ENCODE measurements at places on chromosomes 4 and X. TPM values are rescaled to one million over a fixed set of nuclear protein-coding genes. Genes with fewer than 3 reads are reported as not detected.

The AMTN gene
- not detected for total RNA-seq

The DAPP1 gene
- 24.5 TPM for total RNA-seq

DNA sequence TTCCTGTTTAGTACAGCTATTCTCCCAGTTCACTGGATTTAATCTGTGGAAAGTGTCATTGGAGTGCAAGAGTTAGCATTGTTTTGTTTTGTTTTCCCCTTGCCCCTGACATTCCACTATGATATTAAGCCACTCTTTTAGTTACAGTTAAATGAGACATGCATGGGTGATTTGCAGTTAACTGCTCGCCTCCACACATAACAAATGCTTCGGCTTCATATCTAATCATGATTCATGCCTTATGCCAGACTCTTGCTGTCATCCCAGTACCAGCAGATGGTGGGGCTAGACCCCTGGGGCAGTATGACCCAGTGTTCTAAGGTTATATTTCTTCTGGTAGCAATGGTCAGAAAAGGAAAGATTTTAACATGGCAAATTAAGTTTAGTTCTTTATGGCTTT is 80.1 kb downstream of the RAP1GDS1 start:
- no peak for DNase-seq
- H3K4me3 ChIP-seq = no peak overlapping the region
- no peaks in the 10 kb centered on the region for H3K27me3 ChIP-seq
- no peaks in the 10 kb centered on the region for H3K4me1 ChIP-seq
- H3K27ac ChIP-seq = no peak overlapping the region

The GLRA3 gene
- not detected for total RNA-seq

GRCh38 chr4:115233600-115233999 is 120.2 kb upstream of the NDST4 start:
- DNase-seq = no peak
- no peak overlapping the region for H3K4me3 ChIP-seq
- H3K27ac ChIP-seq = no peak overlapping the region
- H3K4me1 ChIP-seq = peaks cover 9% of the 10 kb centered on the region
- no peaks in the 10 kb centered on the region for H3K27me3 ChIP-seq
- H3K36me3 ChIP-seq = no peaks in the 10 kb centered on the region
